ENCODE measurements at places on chromosomes 5 and 9.

- DNase-seq, result no peak
Observed at GRCh38 chr5:147661541-147661940, 121.0 kb downstream of the JAKMIP2 start.

- no peak for DNase-seq
Observed at GRCh38 chr9:124270504-124271335, 13.0 kb downstream of the NEK6 start.

GRCh38 chr5:170448221-170448620, 55.6 kb upstream of the KCNIP1 start:
- no peak for DNase-seq

DNA sequence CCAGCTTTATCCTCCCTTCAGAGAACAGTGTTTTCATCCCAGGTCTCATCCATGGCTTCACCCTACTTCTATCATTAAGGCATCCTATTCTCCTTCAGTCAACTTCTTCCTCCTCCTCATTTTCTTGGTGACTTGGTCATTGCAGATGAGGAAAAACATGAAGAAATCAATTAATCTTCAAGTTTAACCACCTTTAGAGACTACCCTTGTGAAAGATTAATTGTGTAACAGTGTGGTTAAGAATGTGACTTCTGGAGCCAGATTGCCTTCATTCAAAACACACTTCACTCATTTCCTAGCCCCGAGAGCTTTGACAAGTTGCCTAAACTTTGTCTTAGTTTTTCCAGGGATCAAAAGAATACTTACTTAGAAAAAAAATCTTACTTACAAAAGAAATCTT, 110.0 kb downstream of the STK32A start:
- no peak for DNase-seq

GRCh38 chr5:178326374-178326715, 93.7 kb upstream of the PHYKPL start:
- DNase-seq, result no peak

- no peak for DNase-seq
Observed at GRCh38 chr5:96721351-96721977, 59.3 kb downstream of the CAST start.

DNA sequence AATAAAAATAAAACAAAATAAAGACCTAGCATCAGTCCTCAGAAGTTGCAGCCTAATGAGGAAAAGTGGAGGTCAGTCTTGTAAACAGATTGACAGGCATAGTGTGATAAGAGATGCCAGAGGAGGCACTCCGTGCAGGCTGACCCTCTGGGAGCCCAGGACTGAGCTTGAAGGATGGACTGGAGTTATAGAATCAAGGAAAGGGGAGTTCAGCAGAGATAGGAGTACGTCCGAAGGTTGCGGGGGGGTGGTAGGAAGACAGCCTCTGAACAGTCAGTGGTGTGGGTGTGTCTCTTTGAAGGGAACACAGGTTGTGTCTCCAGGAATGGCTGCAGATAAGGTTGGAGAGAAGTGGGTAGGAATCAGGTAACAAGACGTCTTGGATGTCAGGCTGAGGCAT, 126.1 kb upstream of the CPEB4 start:
- no peak for DNase-seq

DNA sequence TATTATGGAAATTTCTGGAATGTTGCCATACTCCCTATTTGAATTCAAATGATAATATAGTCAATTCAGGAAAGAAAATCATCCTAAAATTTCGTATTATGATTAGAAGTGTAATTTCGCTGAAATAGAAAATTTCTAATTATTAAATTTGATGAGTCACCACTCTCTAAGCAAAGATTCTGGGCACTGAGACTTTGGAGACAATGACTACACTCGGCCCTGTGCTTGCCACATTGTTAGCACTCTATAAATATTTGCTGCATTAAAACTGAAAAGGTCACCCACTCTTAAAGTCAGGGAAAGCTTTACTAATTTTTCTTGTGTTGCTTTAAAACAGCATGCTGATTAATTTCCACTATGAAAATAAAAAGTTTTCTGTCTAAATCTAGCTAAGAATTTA, 240.3 kb downstream of the TLE4 start:
- no peak for DNase-seq

DNA sequence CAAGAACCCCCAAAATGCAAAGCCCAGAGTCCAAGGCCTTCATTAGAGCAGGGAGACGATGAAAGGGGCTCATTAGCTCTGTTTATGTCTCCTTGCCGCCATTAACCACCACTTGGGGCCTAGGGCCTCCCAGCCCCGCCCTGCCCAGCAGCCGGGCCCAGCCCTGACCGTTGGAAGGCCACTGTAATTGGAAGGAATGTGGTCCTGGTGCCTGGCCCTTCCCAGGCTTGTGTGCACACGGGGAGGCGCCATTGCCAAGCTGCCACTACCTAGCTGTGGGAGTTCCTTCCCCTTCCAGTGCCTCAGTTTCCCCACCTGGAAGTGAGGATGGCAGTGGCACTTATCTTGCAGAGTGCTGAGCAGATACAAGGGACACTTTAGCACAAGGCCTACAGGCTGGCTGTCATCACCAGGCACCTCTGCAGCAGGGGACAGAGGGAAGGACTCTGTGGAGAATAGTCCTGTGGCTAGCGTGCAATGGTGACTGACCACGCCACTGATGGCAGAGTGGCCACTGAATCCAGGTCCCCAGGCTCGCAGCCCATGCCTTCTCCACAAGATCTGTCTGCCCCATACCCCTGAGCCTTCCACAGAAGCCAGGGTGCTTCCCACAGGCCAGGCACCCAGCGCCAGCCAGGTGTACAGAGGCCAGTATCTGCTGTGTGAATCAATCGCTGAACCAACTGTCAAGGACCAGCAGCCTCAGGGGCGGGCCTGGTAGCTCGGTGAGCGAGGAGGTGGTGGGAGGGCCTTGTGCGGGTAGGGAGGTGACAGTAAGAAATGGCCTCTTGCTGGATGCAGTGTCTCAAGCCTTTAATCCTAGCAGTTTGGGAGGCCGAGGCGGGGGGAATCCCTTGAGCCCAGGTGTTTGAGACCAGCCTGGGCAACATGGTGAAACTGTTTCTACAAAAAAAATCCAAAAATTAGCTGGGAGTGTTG, 20.8 kb downstream of the GBGT1 start:
- DNase-seq, result no peak

- peak; percentile 39 for DNase-seq
Observed at GRCh38 chr9:124894741-124895170, 32.8 kb downstream of the ARPC5L start.

DNA sequence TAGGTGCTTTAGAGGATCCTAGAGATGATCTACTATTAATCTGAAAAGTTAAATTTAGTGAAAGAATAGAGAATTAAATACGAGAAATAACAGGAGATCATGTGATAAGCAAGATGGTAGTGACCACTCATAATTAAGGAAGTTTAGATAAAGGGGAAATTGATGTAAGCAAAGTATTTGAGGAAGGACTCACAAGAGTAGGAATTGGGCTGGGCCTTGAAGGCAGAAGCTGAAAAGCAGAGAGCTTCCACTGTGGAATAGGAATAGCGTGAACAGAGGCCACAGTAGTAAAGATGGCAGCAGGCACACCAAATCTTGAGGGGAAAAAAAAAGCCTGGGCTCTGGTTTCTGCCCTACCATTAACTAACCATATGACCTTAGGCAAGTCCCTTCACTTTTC, 38.0 kb downstream of the KIF24 start:
- DNase-seq, result no peak

DNA sequence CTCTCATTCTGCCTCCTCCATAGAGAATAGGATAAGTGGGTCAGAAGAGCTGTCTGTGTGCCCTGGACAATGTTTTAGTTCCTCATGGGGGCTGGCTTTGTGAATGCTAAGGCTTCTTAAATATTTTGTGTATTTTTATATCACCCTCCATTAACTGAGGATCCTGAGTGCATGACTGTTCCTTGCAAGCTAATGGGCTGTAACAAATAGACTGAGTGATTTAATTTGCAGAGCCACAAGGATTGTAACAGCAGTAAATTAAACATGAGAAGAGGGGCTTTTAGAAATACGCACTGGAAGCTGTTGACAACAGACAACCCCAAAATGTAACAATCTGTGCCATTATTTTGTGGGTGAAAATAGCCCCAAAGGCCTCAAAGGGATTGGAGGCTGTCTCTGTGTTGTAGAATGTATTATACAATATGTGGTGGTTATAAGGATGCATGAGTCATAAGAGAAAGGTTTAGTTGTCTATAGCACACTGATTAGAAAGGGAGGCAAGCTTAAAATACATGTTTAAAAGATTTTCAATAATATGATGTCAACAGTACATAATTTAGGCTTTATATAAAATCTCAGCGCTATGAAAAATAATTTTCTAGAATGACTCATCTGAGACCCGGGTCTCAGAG, 152.7 kb upstream of the ACTBL2 start:
- DNase-seq, result no peak

- peak; percentile 74 for DNase-seq
Observed at GRCh38 chr5:76688836-76689235, 27.1 kb upstream of the F2R start.

DNA sequence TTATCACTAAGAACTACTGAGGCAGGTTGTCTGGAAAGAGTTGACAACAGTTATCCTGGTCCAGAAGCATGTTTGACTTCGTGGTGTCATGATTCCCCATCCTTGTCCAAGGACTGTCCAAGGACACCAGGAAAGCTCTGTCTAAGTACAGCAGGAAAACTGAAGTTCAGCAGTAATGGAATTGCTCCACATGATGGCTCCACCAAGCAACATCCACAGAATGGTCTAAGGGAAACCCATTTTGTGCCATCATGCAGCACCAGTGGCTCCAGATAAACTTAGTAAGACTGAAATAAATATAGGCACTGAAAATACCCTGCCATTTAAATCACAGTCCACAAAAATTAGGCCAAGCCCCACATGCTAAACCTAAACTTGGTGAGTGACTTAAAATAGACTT, 192.8 kb downstream of the CDH18 start:
- DNase-seq, result peak; percentile 61

DNA sequence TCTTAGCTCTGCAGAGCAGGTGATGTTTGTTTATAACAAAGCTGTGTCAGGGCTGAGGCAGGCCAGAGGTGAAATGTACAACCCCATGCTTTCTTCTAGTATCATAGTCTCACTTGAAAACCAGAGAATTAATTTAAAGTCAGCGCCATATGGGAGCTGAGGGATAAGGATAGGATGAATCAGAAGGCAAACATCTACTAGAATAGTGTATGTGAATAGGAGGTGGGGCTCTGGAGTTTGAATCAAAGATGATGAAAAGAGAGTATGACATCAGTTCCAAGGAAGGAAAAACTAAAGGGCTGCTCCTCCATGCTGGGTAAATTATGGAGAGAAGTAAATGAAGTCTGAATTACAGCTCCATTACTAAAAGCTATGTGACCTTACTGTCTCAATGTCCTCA, 441.5 kb downstream of the RASEF start:
- no peak for DNase-seq

GRCh38 chr9:105062222-105062855, 134.4 kb upstream of the ABCA1 start:
- DNase-seq, result no peak

- peak; percentile 45 for DNase-seq
Observed at GRCh38 chr5:137743031-137743640, 7.2 kb upstream of the KLHL3 start.

DNA sequence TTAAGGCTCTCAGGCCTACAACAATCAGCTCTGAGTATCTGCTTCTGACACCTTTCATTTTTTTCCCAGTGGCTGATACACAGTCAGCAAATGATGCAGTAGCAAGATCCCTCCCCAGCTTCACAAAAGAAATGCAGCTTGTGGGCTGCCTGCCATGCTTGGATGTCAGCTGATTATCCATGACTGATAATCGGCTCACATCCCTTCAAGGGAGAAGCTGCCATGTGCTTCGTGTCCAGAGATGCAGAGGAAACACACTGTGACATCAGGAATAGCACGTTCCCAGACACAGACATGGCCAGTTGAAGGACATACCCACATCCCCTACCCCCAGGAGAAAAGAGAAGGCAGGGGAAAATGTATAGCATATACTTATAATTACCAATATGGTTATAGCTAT, 27.9 kb downstream of the TMEM215 start:
- DNase-seq, result no peak

DNA sequence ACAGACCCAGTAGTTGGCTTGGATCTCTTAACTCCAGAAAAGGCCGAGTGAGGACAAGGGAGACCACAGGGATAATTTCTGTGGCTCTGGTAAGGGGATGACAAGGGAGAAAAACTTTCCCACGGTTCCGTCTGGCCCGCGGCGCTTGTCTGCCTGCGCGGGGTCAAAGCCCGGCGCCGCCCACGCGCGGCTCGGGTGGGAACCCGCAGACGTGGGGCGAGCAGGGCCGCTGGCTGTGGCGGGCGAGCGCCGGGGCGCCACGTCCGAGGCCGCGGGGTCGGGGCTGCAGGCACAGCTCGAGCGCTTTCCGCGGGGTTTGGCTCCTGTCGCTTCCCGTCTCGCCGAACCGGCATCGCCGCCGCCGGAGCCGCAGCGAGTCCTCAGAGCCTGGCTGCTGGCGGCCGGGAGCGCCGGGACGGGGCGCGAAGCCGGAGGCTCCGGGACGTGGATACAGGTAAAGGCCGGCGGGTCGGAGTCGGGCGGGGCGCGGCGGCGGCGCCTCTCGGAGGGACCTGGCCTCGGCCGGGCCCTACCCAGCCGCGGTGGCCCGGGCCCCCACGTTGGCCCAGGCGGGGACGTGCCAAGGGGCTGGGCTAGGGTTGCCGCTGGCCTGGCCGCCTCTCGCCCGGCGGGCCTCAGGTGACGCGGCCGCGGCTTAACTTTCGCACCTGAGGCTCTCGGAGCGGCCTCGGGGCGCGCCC, at the start of gene RNF180:
Gene RNF180, plus strand, starts transcription at position 344 of the 701 bp plus-strand sequence. CDS start 34,965 bp downstream, outside the sequence.
- no peak for DNase-seq

DNA sequence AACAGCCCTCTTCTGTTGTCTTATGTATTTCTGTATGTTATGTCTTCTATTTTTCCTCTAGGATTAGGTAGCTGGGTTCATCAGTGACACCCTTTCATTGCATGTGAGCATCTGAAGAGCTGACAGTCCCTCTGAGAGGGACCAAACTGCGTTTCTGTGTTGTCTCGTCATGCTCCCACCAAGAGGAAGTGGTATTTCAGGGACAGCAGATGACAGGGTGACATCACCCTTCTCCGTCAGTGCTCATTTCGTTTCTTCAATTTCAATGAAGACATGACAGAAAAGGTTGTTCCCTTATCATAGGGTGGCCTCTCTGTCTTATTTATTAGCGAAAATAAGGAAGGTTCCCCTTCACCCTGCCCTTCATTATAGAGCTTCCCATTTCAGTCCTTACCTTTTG, 225.9 kb upstream of the NR4A3 start:
- no peak for DNase-seq

DNA sequence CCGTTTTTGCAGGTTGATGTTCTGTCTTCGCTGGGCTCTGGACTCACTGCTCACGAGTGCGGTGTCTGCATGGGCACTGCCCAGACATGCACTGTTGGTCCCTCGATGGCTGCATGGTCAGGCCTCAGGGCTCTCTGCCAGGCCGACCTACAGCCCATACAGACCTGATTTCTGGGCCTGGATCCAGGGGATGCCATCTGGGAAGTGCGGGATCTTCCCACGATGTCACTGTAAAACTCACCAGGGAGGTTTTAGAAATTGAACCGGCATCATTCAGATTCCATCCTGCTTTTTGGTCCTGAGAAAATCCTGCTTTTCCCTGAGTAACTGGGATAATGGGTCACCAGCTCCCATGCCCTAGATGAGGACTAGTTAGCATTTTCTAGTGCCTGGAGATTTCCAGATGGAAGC, 9.1 kb downstream of the S1PR3 start:
- DNase-seq, result no peak
